Activated CD4-positive, alpha-beta T cell treated with anti-CD3 and anti-CD28 coated beads, Interleukin-2, amount 50 U/mL, for 4 hours (primary cell): ENCODE measurements at places on chromosomes 3 and 15.

DNA sequence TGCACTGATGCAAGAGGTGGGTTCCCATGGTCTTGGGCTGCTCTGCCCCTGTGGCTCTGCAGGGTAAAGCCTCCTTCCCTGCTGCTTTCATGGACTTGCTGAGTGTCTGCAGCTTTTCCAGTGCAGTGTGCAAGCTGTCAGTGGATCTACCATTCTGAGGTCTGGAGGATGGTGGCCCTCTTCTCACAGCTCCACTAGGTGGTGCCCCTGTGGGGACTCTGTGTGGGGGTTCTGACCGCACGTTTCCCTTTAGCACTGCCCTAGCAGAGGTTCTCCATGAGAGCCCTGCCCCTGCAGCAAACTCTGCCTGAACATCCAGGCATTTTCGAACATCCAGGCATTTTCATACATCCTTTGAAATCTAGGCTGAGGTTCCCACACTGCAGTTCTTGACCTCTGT, 329.8 kb upstream of the NAALADL2 start:
- DNase-seq, result no peak

DNA sequence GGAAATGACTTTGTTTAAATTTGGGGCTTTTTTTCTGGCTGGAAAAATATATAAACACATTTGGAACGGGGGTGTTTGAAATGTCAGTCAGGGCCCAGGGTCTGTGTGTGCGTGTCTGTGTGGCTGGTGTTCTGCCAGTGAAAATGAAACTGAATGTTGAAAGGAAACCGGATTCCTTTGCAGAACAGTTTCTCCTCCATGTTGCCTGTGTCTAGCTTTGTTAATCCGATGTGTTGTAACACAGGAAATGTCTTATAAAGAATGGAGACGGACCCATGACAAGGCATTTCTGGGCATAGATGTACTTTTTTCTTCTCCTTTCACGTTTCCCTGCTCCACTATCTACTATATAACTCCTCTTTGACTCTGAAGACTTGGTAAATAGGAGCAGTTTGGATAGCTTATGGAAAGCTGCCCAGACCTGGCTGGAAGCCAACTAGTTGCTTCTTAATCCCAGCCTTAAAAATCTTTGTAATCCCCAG, 2.8 kb downstream of the SQOR start:
- DNase-seq, result peak; percentile 32

DNA sequence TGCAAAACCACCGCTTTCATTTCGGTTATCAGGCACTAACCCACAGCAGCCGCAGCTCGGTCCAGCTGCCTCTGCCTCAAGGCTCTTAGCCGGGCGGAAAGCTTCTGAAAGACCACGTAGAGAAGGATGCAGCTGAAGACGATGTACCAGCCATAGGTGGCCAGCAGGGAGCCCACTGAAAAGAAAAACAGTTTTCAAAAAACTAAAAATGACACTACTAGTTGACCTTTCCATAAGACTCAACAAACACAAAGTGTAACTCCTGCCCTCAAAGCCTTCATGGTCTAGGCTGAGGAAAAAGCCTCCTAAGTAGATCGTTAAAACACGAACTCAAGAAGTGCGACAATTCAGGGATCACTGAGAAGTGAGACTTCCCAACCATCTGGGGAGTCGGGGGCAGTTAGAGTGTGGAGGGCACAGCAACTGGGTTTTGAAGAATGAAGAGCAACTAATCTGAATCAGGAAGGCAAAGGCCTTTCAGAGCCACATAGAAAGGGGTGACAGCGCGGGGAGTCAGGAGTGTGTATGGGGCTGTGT, 716 bp downstream of the SELENOS start:
- no peak for DNase-seq

DNA sequence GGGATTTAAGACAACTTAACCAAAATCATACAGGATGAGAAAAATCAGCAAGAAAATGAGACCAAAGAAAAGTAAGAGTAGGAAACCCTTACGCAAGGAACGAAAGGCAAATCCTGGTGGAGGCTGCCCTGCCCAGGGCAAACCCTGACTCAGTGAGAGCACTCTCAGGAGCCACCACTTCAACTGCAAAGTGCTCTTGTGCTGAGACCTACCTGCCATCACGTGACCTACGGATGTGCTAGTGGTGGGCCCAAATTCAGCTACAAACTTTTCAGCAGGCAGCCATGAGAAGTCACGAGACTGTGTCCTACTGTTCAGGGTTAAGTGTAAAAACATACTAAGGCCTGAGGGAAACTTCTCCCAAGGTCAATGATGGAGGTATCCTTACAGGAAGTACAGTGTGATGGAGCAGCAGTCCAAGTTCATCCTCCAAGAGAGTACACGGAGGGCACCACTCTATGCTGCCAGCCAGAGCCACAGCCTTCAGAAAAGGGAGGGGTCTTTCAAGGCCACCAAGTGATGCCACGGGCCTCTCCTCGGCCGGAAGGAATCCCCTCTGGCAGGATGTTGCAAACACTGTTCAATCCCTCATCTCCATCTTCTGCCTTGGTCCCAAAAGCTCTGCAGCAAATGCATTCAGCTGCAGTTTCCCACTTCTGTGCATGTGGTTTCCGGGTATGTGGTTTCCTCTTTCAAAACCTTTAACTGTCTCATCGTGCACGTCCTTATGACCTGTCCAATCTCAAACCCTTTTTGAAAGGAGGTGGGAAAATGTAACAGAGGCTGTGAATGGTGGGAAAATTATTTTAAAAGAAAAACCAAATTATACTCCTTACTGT, 9.5 kb downstream of the CHSY1 start:
- no peak for DNase-seq

DNA sequence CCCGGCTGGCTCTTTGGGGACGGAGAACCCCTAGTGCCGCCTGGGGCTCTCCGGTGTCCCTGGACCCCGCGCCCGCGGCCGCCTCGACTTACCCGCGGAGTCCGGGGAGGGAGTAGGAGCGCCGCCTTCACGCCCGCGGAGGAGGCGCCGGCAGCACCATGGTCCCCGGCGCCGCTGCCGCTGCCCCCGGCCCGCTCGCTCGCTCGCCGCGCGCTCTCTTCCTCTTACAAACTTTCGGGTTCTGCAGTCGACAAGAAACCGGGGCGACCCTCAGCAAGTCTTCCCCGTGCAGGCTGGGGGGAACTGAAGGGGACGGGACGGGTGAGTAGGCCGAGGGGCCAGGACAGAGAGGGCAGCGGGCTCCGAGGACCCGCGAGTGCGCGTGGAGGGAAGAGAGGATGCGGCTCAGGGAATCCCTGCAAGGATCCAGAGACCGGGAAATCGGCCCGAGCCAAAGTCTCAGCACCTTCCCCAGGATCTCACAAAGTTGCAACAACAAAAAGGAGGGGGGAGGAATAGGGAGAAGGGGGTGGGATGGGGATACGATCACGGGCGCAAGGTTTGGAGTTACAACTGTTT, 2.0 kb downstream of the FOXP1 start:
- peak; percentile 20 for DNase-seq

GRCh38 chr3:196192036-196192523, 19.1 kb downstream of the ZDHHC19 start:
- peak; percentile 34 for DNase-seq

DNA sequence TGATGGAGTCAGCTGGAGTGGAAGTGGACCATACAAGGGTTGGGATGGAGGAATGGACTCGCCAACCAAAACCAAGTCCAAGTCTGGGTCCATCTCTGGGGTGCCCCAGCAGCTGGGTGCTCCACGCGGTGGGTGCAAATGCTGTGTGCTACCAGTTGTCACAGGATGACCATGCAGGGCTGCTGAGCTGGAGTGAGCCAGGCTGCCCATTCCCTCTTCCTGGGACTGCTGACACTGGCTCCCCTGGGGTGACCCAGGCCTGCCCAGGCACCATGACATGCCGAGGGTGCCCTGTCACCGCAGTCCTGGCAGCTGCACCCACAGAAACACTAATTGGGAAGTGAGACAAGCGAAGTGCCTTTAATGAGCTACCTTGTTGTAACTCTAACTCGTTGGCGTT, 140.2 kb downstream of the TPRA1 start:
- no peak for DNase-seq

DNA sequence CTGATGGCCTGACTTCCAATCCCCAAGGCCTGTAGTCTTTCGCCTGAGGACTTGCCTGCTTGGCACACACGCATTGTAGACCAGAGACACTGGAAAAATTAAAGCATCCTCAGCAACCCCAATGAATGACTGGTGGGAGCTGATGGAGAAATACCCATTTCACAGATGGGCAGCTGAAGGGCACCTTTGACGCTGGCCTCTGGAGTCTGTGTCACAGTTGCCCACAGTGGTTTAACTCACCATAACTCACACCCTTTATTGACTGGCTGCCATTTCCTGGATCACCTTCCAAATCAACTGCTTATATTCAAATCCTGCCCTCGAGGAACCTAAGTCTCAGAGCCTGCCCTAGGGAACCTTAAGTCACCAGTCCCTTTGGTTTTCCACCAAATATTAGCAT, 183.1 kb downstream of the SHQ1 start:
- no peak for DNase-seq

- no peak for DNase-seq
Observed at GRCh38 chr3:25235466-25235865, 192.6 kb upstream of the RARB start.

GRCh38 chr3:59658866-59659265, 609.0 kb upstream of the CFAP20DC start:
- no peak for DNase-seq

- no peak for DNase-seq
Observed at GRCh38 chr15:35540885-35541284, 5.1 kb downstream of the DPH6 start.

GRCh38 chr15:81526029-81526428, 152.0 kb upstream of the TMC3 start:
- no peak for DNase-seq

- no peak for DNase-seq
Observed at GRCh38 chr15:41494922-41495735, 1.5 kb downstream of the ITPKA start.

GRCh38 chr15:83673385-83673784, 19.5 kb downstream of the ADAMTSL3 start:
- DNase-seq, result no peak

DNA sequence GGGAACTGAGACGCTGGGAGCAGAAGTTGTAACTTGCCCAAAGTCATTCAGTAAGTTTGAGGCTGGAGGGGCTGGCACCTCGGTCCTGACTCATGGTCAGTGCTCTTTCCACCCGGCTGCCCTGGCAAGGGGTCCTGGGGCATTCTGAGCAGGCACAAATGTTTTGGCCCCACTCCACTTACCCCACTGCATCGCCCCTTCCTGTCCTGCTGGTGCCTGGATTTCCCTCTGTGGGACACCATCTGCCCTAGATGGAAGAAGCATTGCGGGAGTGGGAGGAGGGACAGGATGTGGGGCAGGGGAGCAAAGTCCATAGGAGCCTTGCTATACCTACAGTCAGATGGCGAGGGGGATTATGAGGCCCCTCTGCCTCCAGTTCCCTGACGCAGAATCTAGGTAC, 4.5 kb downstream of the CORO2B start:
- no peak for DNase-seq

- DNase-seq, result no peak
Observed at GRCh38 chr3:9179826-9180763, 69.4 kb downstream of the SRGAP3 start.

- no peak for DNase-seq
Observed at GRCh38 chr15:83991163-83991562, 244.4 kb upstream of the GOLGA6L4 start.

- peak; percentile 79 for DNase-seq
Observed at GRCh38 chr3:128095222-128095703, 28.3 kb downstream of the RUVBL1 start.

- DNase-seq, result no peak
Observed at GRCh38 chr3:117118604-117119003, 409.0 kb downstream of the TUSC7 start.

- no peak for DNase-seq
Observed at GRCh38 chr15:99477791-99478471, 87.9 kb upstream of the MEF2A start.

DNA sequence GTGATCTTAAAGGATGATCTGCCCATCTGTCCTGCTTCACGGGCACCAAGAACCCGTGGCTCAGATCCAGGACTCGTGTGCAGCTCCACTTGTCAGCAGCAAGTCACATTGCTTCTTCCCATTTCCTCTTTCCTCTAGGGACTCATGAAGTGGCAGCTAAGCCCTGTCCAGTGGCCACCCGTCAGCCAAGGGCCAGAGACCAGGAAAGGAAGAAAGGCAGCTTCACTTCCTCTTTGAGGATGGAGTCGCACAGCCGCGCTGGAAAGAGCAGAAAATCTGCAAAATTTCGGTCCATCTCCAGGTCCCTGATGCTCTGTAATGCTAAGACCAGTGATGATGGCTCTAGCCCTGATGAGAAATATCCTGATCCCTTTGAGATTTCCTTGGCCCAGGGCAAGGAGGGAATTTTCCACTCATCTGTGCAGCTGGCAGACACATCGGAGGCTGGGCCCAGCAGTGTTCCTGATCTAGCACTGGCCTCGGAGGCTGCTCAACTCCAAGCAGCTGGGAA, 28.5 kb downstream of the IL16 start:
- no peak for DNase-seq

DNA sequence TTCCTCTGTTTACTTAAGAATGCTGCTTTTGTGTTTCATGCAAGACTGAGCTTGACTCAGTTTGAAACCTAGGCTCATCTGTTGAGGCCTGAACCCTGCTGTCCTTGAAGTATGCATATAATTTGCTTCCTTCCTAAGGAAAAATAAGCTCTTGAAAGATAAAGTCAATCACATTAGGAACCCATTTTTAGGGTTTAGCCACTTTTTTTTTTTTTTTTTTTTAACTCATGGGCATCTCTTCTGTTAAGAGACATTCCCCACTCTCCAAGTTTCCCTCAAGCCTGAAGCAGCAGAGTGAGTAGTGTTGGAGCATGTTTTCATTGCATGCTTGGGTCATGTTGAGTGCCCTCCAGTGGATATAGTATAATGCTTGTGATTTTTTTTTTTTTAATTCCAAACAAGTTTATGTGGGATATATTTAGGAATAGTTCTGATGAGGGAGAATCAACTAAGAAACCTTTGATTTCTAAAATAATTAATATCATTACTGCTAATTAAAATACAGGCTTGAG, 3.6 kb downstream of the CTNNB1 start:
- no peak for DNase-seq

GRCh38 chr3:184659797-184660301, 52.0 kb downstream of the MAGEF1 start:
- no peak for DNase-seq

DNA sequence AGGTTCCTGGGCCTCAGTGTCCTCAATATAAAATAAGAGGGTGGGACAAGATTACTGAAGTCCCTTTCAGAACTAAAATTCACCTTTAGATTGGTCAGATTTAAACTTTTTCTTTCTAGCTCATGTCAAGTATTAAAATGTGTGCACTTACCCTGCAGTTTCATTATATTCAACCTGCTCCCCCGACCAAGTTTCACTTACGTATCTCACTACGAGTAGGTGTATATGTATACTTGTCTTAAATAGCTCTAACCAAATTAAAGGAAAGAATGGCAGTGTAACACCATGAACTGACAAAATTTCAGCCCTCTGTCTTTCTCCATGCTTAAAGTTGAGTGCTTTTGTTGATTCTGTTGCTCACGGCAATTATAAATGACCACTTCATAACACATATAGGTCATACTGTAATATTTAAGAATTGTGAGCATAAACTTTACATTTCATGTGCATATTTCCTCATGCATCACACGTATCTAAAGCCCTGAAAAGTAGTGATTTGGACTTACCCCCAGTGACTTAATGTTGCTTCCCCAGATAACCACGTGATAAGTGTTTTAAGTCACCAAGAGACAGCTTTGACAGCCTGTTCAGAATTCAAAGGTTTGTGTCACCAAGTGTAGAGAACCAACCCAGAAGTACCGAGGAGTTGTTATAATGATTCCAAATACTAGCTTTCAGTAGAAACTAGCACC, 70.0 kb downstream of the PGPEP1L start:
- no peak for DNase-seq

GRCh38 chr15:86872782-86873181, 793.1 kb downstream of the AGBL1 start:
- no peak for DNase-seq

- DNase-seq, result no peak
Observed at GRCh38 chr3:81041331-81041730, 720.1 kb downstream of the GBE1 start.
